ENCODE measurements at places on chromosomes 3 and 15.

DNA sequence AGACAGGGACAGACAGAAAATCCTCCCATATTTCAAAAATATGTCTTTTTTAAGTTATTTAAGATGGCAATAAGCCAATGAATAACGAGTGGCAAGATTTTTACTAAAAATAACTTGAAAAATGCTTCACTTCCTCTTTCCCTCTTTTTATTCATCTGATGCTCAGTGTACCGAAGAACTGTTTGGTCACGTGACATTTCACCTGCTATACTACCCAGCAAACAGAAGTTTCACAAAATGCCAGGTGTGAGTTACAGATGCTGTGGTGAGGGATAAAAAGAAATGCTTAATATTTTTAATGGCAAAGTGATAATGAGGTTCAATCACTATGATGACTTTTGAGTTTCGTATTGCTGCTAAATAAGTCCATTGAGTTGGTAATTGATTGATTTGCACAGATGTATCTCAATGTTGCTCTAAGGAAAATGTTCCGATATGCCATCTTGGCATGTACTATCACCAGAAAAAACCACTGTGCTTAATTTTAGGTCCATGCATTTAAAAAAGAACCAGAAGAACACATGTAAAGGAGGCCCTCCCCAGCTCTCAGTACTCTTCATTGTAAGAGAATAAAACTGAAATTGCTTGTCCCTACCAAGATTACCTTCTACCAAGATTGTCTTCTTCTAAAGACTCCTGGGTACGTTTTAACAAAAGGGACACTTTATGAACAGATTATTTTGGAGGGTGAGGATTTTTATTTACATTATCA, 26.0 kb upstream of the SEC62 start:
- DNase-seq = no peak
- H3K4me1 ChIP-seq = no peaks in the 10 kb centered on the region
- H3K27ac ChIP-seq = no peak overlapping the region
- H3K36me3 ChIP-seq = no peaks in the 10 kb centered on the region

DNA sequence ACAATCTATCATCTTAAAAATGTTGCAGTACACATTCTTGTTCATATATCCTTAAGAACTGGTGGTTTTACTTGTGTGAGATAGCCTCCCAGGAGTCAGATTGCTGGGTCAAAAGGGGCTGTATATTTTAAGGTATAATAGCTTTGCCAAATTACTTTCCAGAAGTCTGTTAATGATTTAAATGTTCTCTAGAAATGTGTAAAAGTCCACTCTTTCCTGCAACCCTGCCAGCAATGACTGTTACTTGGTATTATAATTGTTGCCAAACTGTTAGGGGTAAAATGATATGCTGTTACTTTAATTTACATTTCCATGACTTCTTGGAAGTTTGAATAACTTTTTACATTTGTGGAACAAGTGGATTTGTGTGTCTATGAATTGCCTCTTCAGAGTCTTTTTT, 170.8 kb downstream of the SLC9A9 start:
- no peaks in the 10 kb centered on the region for H3K4me1 ChIP-seq
- no peaks in the 10 kb centered on the region for H3K36me3 ChIP-seq

- DNase-seq = no peak
- H3K27me3 ChIP-seq = no peaks in the 10 kb centered on the region
- no peaks in the 10 kb centered on the region for H3K36me3 ChIP-seq
- peak overlapping the region; percentile 80 for H3K27ac ChIP-seq
Measured at GRCh38 chr3:42589382-42590109, 1.1 kb upstream of the SS18L2 start.

DNA sequence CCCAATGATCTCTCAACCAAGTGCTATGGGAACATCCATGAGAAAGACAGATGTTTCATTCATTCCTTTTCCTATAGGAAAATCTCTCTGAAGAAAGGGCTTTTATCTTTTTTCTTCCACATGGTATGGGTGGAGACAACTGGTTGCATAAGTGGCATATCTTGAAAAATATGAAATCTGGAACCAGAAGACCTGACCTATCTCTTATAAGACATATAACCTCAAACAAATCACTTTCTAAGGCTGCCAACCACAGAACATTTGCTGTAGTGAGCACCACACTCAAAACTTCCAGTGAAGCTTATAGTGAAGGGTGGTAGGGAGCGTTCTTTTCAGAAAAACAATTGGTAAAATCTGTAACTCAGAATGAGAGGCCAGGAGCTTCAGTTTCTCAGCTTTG, 58.5 kb downstream of the SHQ1 start:
- H3K27ac ChIP-seq = no peak overlapping the region
- no peak for DNase-seq
- H3K4me1 ChIP-seq = no peaks in the 10 kb centered on the region
- H3K27me3 ChIP-seq = no peaks in the 10 kb centered on the region
- H3K36me3 ChIP-seq = no peaks in the 10 kb centered on the region

- H3K27me3 ChIP-seq = no peaks in the 10 kb centered on the region
- no peak for DNase-seq
- H3K27ac ChIP-seq = no peak overlapping the region
- H3K4me3 ChIP-seq = no peak overlapping the region
- H3K36me3 ChIP-seq = peaks cover 23% of the 10 kb centered on the region
- H3K4me1 ChIP-seq = peaks cover 18% of the 10 kb centered on the region
Measured at GRCh38 chr3:125585595-125586223, 9.6 kb downstream of the OSBPL11 start.

DNA sequence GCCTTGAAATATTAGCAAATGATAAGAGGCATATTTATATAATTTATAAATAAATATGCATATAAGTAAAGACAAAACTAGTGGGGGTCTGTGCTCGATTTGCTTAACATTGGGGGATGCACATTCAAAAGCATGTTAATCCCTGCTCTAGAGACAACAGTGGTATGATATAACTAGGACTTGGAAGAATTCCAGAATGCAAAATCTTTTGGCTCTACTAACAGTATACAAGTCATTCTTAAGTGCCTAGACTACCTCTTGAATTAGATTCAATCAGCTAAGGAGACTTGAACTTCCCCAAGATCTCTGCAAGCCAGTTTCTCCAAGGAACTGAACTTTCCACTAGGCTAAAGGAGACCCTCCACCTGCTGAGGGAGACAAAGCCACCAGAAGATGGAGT, 282.7 kb upstream of the RORA start:
- no peaks in the 10 kb centered on the region for H3K4me1 ChIP-seq
- H3K27ac ChIP-seq = no peak overlapping the region
- H3K4me3 ChIP-seq = no peak overlapping the region
- no peaks in the 10 kb centered on the region for H3K27me3 ChIP-seq
- DNase-seq = no peak
